Activated CD8-positive, alpha-beta T cell treated with anti-CD3 and anti-CD28 coated beads, Interleukin-2, amount 10 ng/mL, durations not matched to agents 7 days and 5 days (primary cell): ENCODE measurements at places on chromosomes 12 and 14.
A peak's percentile ranks its signal among the peaks of the same experiment; 100 is the strongest.

DNA sequence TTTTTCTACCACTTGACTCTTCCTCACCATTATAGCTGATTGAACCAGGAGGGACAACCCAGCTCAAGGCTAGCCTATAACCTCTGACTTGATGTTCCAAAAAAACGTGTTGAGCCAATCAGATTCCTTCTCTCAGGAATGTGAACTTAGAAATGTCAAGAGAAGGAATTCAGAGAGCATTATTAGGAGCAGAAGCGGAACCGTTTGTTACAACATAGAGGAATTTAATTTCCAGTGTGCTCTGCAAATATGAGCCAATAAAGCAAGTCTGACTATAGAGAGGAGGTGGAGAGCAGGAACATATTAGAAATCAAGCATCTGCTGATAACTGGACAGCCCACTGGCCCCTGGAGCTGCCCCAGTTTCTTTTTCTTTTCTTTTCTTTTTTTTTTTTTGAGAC, 15.3 kb upstream of the PELI2 start:
- no peak for DNase-seq

- DNase-seq, result no peak
Observed at GRCh38 chr14:52700701-52701172, 5.4 kb upstream of the ERO1A start.

GRCh38 chr12:50149311-50149710, 17.9 kb downstream of the CERS5 start:
- no peak for DNase-seq

- peak; percentile 41 for DNase-seq
Observed at GRCh38 chr12:124399622-124400021, 104.7 kb downstream of the RFLNA start.

DNA sequence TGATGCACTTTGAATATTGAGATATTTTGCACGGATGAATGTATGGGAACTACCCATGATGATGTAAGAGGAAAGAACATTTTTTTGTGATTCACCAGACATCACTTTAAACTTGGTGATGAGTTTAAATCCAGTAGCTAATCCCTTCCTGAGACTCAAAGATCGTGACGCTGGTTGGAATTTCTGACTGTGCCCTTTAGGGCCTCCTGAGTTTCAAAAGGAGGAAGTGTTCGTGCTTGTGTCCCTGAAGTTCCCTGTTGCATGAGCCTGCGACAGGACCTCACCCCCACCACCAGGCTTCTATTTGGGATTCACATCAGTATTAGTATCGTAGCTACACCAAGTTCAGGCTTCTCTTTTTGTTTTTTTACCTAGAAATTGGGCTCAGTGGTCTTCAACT, 18.6 kb upstream of the RIN3 start:
- DNase-seq, result no peak

- DNase-seq, result no peak
Observed at GRCh38 chr12:56476972-56477432, 8.6 kb downstream of the SPRYD4 start.

- no peak for DNase-seq
Observed at GRCh38 chr14:46074061-46074460, 577.5 kb downstream of the RPL10L start.

DNA sequence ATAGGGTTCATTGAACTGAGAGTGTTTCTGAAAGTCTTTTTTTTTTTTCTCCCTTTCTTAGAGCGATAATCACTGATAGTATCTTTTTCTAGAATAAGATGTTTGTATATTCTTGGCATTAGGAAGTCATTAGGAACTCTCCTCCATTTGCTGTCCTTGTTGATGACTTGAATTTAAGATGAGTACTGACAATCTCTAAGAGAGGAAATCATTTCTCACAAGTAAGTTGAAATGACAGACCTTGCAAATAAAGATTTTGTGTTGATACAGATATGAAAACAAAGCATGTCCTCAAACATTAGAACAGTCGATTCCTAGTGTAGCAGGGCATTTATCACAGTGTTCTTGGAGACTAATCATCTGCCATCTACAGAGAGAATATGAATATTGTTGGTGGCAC, 458.4 kb upstream of the SYT1 start:
- no peak for DNase-seq

DNA sequence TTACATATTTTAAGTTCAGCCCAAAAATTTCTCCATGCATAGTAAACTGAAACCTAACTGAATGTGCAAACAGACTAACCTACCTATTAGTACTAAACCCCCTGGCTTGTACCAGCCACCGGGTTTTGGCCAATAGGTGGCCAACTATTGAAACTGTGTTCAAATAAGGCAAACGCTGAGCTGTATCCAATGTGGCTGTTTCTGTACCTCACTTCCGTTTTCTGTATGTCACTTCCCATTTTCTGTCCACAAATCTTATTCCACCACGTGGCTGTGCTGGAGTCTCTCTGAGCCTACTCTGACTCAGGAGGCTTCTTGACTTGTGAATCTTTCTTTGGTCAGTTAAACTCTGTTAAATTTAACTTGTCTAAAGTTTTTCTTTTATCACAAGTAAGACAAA, 6.0 kb upstream of the FBXO34 start:
- no peak for DNase-seq

- DNase-seq, result no peak
Observed at GRCh38 chr12:121871467-121871866, 12.8 kb upstream of the HPD start.

- DNase-seq, result peak; percentile 60
Observed at GRCh38 chr12:104740668-104741067, 217.4 kb downstream of the SLC41A2 start.

- no peak for DNase-seq
Observed at GRCh38 chr12:113058553-113058952, 2.0 kb downstream of the DTX1 start.

GRCh38 chr14:103550451-103551337, 11.8 kb downstream of the BAG5 start:
- DNase-seq, result no peak

- DNase-seq, result no peak
Observed at GRCh38 chr12:67598598-67598997, 49.9 kb upstream of the DYRK2 start.

- DNase-seq, result no peak
Observed at GRCh38 chr12:53994264-53995001, 5.5 kb upstream of the HOXC9 start.

- no peak for DNase-seq
Observed at GRCh38 chr12:84986586-84986985, 49.5 kb downstream of the TSPAN19 start.

- no peak for DNase-seq
Observed at GRCh38 chr14:37246427-37246829, 48.7 kb downstream of the MIPOL1 start.

GRCh38 chr14:98226411-98226810, 1045.6 kb downstream of the BCL11B start:
- DNase-seq, result no peak

DNA sequence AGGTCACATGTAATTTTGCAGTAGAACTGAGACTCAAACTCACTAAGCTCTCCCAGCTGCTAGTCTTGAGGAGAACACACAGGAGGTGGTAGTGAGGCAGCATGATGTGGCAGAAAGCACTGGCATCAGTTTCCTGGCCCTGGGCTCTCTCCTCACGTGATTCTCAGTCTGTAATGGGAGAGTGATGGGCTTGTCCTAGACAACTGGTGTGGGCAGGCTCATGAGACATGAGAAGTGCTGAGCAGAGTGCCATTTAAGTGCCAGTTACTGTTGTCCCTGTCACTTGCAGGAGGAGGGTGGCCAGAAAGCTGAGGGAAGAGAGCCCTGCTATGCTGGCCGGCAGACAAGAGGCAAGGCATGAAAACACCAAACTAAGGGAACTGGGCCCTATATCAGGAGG, 48.5 kb upstream of the OVCH1 start:
- no peak for DNase-seq

DNA sequence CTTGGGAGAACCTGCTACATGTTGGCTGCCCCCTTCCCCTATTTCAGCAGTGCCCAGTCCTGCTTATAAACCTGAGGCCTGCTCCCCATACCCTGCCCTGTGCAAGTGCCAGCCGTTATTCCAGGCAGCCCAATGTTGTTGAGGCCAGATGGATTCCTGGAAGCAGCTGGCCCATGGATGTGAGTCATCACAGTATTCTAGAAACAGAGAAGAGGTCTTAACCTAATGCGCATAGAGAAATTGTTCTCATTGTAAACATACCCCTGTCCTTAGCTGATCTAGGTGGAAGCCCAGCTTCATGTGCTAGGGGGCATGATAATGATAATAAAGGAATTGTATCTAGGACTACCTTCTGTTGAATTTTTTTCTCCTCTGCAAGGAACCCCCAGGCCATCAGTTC, 69.7 kb downstream of the TSPAN11 start:
- DNase-seq, result no peak

GRCh38 chr12:30926243-30927221, at the start of gene TSPAN11:
Gene TSPAN11 (plus strand): TSS chr12:30926748. CDS start chr12:30953992, 27,244 bp downstream.
- no peak for DNase-seq

GRCh38 chr12:127654383-127654985, 612.5 kb upstream of the TMEM132C start:
- no peak for DNase-seq

DNA sequence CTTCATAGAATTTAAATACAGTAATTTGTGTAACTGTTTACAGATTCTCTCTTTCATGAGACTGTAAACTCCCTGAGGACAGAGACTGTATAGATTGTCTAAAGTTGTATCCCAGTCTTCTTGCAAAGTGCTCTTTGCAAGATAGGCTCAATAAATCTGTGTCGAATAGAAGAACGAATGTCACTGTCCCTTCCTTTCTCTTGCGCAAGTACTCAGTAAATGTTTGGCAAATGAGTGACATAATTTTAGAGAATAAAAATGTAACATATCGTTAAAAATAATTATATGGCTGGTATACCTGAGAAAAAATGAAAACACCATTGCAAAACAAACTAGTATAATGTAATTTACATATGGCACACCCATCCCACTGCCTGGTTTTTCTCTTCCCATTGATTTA, 1.9 kb upstream of the RALGAPA1 start:
- DNase-seq, result no peak

DNA sequence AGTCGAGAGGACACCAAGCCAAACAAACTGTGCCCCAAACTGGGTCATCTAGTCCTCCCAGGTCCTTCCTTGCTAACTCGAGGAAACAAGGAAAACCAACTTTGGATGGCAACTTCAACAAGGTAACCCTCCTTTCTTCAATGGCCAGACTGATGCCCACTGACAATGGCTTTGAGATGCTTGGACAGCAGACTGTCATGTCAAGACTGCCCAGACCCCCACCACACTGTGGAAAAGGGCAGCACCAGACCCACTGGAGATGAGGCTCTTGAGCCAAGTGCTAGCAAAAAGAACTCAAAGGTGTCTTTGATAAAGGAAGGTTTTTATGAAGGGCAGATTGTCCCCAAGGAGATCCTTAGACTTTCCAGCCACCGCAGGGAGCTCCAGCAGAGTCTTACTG, 9.0 kb upstream of the CDH24 start:
- DNase-seq, result no peak

DNA sequence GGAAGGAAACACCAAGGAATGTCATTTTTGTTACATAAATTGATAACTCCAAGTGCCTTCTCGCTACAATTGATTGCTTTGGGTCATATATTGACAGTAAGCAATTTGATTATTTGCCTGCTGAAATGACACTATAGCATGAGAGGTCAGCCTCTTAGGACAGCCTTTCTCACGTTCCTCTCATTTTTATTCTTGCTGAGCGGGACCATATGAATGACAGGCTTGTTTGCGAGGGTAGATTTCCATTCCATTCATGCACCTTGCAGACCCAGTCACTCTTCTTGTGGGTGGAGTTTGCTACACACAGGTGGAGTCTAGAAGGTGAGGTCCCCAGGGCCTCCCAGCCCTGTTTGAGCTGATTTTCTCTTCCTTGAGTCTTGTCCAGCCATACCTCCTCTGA, 27.3 kb downstream of the DAAM1 start:
- DNase-seq, result no peak

DNA sequence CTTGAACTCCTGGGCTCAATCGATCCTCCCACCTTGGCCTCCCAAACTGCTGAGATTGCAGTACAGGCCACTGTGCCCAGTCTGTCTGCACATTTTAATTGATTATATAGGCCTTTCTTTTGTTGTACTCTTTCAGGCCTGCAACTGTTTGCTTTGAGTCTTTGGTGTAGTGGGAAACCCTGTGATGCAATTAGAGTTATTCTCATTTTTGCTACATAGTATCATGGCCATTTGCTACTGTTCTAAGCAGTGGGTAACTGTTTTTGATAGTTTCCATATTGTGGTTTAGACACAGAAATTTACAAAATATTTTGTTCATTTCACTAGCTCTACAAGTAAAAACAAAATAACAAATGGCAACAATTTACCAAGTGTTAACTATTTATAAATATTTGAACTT, 6.3 kb upstream of the TUBA1B start:
- no peak for DNase-seq

DNA sequence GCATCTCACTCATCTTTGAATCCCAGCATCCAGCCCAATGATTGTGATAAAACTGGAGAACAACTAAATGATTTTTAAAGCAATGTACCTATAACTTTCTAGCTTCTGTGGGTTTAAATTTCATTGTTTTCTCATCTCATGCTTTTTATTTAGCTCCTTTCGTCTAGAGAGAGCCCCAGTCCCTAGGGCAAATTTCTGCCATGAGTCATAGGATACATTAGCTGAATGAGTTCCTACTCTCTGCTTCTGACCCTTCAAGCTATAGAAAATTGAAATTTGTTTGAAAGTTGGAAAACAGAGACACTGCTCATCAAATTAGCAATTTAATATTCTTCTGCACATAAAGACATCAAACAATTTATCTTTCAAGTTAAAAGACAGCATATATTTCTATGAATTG, 113.9 kb downstream of the KIF21A start:
- DNase-seq, result no peak

DNA sequence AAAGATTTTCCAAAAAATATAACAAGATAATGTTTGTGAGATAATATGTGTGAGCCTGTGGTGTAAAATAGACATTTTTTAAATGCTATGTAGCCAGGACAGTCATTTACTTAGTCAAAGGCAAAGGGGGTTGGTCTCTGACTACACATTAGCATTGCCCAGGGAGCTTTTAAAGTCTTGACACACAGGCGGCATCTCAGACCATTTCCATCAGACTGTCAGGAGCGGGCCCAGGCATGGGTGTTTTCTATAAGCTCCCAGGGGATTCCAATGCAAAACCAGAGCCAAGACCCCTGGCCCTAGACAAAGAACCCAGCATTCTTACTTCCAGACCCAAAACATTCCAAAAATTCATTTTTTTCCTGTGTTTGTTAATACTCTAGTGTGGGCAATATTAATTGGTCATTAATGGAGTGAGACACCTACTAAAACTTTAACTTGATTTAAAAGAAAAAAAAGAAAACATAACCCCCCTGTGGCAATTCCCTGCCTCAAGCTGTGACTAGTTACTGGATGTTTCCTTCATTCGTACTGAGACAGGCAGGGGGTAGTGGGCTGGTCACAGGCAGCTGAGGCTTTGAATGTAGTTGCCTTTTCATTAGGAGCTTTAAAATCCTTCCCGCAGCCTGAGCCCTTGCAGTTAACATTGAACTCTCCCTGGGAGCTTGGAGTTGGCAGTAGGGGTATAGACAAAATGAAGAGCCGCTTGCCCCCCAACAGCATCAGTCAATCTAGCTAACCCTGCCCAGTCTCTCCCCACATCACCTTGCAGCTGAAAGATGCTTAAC, 103.7 kb downstream of the CMKLR1 start:
- DNase-seq, result no peak

GRCh38 chr12:21852251-21852650, 77.7 kb upstream of the KCNJ8 start:
- DNase-seq, result no peak

- no peak for DNase-seq
Observed at GRCh38 chr12:109588461-109589239, 15.1 kb downstream of the MVK start.
